ENCODE measurements at places on chromosomes 4 and X.

DNA sequence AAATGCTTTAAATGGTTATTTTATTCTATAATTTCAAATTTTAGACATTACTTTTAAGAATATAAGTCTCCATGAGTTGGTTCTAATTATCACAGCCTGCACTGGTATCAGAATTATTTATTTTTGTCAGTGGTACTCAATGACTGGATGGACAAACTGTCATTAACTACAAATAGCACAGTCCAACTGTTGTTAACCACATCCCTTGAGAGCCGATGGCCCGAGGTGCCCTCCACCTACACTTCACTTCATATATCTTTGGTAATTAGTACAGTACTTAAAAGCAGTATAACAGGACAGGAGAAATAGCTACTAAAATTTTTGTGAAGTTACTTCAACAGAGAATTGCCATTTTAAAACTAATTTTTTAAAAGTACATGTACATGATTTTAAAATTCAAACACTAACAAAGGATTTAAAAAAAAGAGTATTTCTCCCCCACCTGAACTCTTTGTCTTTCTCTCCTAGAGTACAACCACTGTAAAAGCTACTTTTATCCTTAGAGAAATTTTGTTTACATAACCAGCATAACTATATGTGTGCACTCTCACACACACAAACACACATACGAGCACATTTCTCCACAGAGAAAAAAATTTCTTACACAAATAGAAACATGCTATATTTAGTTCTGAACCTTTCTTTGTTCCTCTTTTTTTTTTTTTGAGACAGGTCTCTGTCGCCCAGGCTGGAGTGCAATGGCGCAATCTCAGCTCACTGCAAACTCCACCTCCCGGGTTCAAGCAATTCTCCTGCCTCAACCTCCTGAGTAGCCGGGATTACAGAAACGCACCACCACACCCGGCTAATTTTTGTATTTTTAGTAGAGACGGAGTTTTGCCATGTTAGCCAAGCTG lies 6.5 kb downstream of the TIFA start:
- no peak for DNase-seq
- no peak overlapping the region for H3K4me3 ChIP-seq
- H3K4me1 ChIP-seq, result peaks cover 4% of the 10 kb centered on the region

- no peak for DNase-seq
- H3K4me1 ChIP-seq, result peaks cover 8% of the 10 kb centered on the region
- H3K27ac ChIP-seq, result no peak overlapping the region
- no peaks in the 10 kb centered on the region for H3K36me3 ChIP-seq
Observed at GRCh38 chrX:46575991-46576392, 2.4 kb downstream of the CHST7 start.

DNA sequence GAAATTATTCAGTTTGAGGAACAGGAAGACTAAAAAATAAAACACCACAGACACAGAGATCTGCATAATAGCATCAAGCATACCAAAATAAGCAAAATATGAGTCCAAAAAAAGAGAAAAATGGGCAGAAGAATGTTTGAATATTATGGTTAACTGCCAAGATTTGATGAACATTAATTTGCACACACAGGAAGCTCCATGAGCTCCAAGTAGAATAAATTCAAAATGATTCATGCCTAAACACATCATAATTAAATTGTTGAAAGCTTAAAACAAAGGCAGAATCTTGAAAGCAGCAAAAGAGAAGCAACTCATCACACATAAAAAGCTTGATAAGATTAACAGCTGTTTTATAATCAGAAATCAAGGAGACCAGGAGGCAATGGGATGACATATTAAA lies 156.6 kb upstream of the ARSJ start:
- H3K27ac ChIP-seq, result no peak overlapping the region
- H3K27me3 ChIP-seq, result no peaks in the 10 kb centered on the region
- DNase-seq, result no peak
- H3K4me3 ChIP-seq, result no peak overlapping the region

DNA sequence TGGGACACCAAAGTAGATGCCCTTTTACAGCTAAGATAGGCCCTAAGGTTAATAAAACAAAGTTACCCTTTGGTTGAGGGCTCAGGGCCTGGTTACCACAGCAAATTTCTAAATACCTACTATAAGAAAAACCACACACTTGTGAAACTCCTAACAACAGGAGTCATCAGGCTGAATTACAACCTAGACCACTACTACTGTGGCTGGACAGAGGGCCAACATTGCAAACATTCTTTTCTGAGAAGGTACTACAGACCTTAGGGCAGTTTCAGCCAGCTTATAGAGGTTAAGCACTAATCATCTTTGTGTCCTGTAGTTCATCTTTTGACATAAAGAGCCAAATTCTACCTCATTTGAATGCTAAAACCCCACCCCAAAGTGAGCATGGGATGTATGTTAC lies 504.0 kb downstream of the RAPGEF2 start:
- no peak overlapping the region for H3K4me3 ChIP-seq
- no peak for DNase-seq
- no peaks in the 10 kb centered on the region for H3K27me3 ChIP-seq
- peaks cover 16% of the 10 kb centered on the region for H3K4me1 ChIP-seq
- H3K36me3 ChIP-seq, result no peaks in the 10 kb centered on the region

- no peak for DNase-seq
- H3K27ac ChIP-seq, result no peak overlapping the region
- H3K27me3 ChIP-seq, result no peaks in the 10 kb centered on the region
Observed at GRCh38 chrX:129647418-129648410, 7.0 kb downstream of the APLN start.

DNA sequence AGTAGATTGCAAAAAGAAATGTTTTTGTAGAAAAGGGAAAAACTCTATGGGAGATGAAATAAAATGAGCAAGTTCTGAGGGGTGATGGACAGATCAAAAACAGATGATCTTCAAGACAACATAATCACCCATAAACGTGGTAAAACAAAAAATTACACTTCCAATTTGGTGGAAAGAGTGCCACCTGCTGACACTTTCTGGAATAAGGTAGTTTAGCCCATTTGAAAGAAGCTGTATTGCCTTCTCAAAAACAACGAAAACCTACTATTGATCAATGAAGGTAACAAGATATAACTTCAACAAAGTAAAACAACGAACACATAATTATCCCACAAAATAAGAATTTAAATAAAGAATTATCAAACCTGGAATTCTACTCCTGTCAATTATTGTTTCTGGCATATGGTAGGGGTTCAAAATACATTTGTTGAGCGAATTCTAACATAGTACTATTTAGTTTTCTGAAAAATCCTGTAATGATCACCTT lies 2.5 kb downstream of the COQ2 start:
- H3K4me1 ChIP-seq, result peaks cover 27% of the 10 kb centered on the region
- H3K27me3 ChIP-seq, result no peaks in the 10 kb centered on the region
- H3K27ac ChIP-seq, result no peak overlapping the region
- DNase-seq, result peak; percentile 58
- H3K4me3 ChIP-seq, result no peak overlapping the region
- peaks cover 8% of the 10 kb centered on the region for H3K36me3 ChIP-seq

DNA sequence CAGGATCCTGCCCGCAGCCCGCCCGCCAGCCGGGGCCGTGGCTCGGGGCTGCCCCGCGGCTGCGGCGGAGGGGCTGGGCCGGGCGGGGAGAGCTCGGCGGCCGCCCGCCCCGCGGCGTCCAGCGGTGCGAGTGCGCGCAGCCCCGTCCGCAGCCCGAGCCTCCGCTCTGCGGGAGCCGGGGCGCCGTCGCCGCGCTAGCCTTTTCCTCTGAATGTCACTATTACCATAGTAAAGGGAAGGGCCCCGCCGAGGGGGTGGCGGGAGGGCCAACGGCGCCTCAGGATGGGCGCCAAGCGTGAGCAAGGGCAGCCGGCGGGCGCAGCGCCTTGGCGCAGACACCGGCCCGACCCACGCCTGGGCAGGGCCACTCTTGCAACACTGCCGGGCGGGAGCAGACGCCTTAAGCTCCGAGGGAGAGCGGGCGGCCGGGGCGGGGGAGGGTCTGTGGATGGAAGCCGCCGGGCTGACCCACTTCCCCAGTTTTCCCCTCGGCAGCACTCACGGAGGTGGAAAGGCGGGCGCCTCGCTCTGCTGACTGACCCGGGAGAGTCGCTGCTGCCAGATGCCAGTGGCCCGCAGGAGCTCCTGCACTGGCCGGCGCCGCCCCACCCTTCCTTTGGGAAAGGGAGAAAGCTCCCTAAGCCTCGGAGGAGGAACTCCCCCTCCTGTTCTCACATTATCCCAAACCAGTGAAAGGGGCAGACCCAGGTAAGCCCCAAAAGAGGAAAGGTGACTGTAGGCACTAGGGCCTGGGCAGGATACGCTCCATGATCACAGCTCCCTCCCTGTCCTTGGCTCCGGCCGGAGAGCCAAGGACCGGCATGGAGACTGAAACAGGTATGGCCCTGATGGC lies 329.4 kb downstream of the HNRNPD start:
- H3K4me3 ChIP-seq, result no peak overlapping the region
- H3K27me3 ChIP-seq, result peaks cover 29% of the 10 kb centered on the region
- no peaks in the 10 kb centered on the region for H3K4me1 ChIP-seq
- H3K27ac ChIP-seq, result no peak overlapping the region
- no peak for DNase-seq

GRCh38 chrX:11745881-11746280 lies 12.2 kb upstream of the MSL3 start:
- DNase-seq, result no peak
- no peaks in the 10 kb centered on the region for H3K27me3 ChIP-seq
- no peaks in the 10 kb centered on the region for H3K36me3 ChIP-seq
- H3K4me1 ChIP-seq, result no peaks in the 10 kb centered on the region
- no peak overlapping the region for H3K4me3 ChIP-seq

DNA sequence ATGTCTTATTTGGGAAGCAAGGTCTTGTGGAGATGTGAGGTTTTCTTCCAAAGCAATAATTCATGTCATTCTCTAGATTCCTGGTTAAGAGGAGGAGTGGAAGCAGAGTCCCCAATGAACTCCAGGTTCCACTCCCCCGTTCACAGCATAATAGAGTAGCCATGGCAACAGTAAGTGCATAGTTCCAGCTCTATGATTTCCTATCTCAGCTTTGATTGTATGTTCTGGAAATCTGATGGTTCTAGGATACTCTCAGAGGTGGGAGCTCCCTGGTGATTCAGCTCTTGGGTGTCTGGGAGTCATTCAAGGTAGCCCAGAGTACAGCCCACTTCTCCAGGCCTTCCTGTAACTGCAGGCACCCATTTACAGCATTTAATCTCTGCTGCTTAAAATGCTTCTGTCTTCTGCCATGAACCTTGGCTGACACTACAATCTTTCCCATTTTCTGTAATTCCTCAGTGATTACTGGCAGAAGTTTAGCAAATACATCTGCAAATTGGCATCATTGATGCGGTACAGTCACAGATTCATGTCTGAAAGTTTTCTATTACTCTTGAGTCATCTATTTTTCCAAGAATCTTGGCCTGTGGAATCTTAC lies 242.0 kb downstream of the MAPK10 start:
- H3K4me3 ChIP-seq, result no peak overlapping the region
- H3K27ac ChIP-seq, result no peak overlapping the region
- H3K27me3 ChIP-seq, result no peaks in the 10 kb centered on the region
- H3K36me3 ChIP-seq, result no peaks in the 10 kb centered on the region
- H3K4me1 ChIP-seq, result no peaks in the 10 kb centered on the region
- DNase-seq, result no peak

DNA sequence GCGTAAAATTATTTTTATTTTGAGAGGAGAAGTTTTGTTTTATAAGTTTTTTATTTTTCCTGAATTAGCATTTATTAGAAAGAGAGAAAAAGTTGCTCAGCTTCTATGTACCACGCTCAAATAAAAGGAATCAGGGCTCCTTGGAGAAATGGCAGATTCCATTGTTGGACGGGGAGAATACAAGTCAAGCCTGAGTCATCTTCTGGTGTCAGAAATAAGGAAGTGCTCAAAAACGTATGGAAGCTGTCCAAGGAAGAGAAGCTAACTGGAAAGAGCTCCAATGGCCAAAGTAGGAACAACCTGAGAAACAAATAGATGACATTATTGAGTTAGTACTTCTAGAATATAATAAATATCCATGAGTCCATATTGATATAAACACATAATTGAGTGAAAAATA lies 89.3 kb upstream of the NEIL3 start:
- no peak for DNase-seq
- H3K4me3 ChIP-seq, result no peak overlapping the region
- no peaks in the 10 kb centered on the region for H3K4me1 ChIP-seq
- no peaks in the 10 kb centered on the region for H3K36me3 ChIP-seq
- no peaks in the 10 kb centered on the region for H3K27me3 ChIP-seq
- no peak overlapping the region for H3K27ac ChIP-seq

DNA sequence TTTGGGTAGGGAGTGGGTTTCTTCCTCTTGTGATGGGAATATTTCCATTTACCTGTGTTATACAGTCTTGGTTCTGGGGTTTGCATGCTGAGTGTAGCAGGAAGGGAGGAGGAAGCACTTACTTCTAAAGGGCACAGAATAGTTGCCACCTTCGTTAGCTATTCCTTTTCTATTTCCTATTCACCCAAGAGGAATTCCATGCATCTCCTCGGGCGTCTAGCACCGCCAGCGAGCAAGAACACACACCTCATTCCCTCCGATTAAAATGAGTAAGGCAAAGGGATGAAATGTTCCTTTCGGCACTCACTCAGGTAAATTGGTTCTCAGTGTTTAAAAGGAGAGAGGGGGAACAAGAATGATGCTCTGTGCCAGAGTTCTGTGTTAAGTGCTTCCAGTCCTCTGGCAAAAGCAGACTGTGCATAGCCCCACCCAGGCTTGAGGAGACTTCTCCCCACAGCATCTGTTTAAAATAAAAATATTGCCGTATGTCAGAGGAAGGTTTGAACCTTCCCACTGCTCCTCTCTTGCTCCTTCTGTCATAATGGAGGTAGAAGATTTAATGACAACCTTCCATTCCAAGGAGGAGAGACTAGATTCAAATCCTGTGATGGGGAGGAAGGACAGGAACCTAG lies 351.4 kb downstream of the PTTG2 start:
- H3K27me3 ChIP-seq, result no peaks in the 10 kb centered on the region
- H3K27ac ChIP-seq, result no peak overlapping the region
- H3K36me3 ChIP-seq, result no peaks in the 10 kb centered on the region
- H3K4me1 ChIP-seq, result peaks cover 17% of the 10 kb centered on the region

GRCh38 chrX:100264200-100264599 lies 145.9 kb downstream of the PCDH19 start:
- H3K27me3 ChIP-seq, result no peaks in the 10 kb centered on the region
- no peaks in the 10 kb centered on the region for H3K4me1 ChIP-seq
- DNase-seq, result no peak
- no peak overlapping the region for H3K27ac ChIP-seq

- no peak overlapping the region for H3K27ac ChIP-seq
- no peaks in the 10 kb centered on the region for H3K27me3 ChIP-seq
- 0 out of 2 replicates have a peak, but pooled peaks cover under 1% of the 10 kb centered on the region for H3K4me1 ChIP-seq
Observed at GRCh38 chr4:1976416-1977352, 32.1 kb downstream of the NELFA start.

GRCh38 chr4:126658411-126658810 lies 974.3 kb upstream of the INTU start:
- H3K4me1 ChIP-seq, result no peaks in the 10 kb centered on the region
- no peaks in the 10 kb centered on the region for H3K36me3 ChIP-seq
- no peak overlapping the region for H3K4me3 ChIP-seq
- no peak for DNase-seq

GRCh38 chrX:80846247-80846646 lies 36.6 kb upstream of the BRWD3 start:
- H3K27me3 ChIP-seq, result no peaks in the 10 kb centered on the region
- no peak overlapping the region for H3K4me3 ChIP-seq
- H3K36me3 ChIP-seq, result no peaks in the 10 kb centered on the region
- no peaks in the 10 kb centered on the region for H3K4me1 ChIP-seq
- no peak for DNase-seq

GRCh38 chrX:11381464-11381863 lies 88.3 kb downstream of the AMELX start:
- no peaks in the 10 kb centered on the region for H3K4me1 ChIP-seq
- H3K4me3 ChIP-seq, result no peak overlapping the region
- no peaks in the 10 kb centered on the region for H3K36me3 ChIP-seq
- DNase-seq, result peak; percentile 24
- H3K27ac ChIP-seq, result no peak overlapping the region

Data from HCT116 (cell line).